Posterior vena cava (tissue), 2 donors: ENCODE measurements at places on chromosomes 5 and 9. TPM values are rescaled to one million over a fixed set of nuclear protein-coding genes. Genes with fewer than 3 reads are reported as not detected.

- no peak for DNase-seq
These were observed 3.2 kb upstream of the ACOT12 start for GRCh38 chr5:81397176-81397575.

DNA sequence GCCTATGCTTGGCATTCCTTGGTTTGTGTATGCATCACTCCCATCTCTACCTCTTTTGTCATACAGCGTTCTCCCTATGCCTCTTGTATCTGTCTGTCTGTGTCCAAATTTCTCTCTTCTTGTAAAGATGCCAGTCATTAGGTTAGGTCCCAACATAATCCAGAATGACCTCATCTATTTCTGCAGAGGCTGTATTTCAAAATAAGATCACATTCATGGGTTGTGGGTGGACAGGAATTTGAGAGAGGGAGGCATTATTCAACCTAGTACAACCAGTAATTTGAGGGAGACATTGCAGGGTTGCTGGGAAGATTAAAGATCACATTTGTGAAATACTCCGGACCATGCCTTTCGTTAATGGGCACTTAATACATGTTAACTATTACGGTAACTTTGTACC, 155.0 kb downstream of the MAN2A1 start:
- DNase-seq: no peak

DNA sequence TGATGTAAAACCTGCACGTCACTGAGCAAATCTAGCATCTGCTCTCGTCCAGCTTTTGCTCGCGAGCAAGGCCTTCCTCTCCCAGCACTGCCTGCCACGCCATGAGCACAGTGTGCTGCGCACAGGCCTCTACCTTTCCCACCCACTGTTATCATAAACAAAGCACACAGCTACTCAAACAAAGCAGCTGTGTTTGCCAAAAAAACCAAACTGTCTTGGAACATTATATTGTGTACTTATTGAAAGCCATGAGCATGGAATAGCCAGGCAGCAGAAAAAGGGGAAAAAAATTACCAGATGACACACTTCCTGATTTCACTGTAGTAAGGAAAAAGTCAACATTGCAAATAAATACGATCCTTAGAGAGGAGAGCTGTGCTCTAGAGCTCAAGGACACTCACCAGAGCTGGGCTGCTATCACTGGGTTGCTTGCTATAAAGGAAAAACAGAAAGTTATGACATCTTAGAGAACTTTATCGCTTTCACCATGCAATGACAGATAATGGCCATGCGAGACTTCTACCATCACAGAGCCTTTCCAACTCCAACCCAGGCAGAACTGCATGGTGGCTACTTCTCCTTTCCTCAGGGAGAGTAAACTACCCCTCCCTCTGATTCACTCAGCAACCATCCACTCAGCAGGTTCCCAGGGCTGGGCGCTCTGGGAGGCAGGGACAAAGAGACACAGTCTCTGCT, 69.6 kb downstream of the EPB41L4B start:
- DNase-seq: no peak

GRCh38 chr5:67255881-67256280, 59.3 kb upstream of the CD180 start:
- DNase-seq: no peak

PCDHGA7 gene
- total RNA-seq: 4.0 TPM

DNA sequence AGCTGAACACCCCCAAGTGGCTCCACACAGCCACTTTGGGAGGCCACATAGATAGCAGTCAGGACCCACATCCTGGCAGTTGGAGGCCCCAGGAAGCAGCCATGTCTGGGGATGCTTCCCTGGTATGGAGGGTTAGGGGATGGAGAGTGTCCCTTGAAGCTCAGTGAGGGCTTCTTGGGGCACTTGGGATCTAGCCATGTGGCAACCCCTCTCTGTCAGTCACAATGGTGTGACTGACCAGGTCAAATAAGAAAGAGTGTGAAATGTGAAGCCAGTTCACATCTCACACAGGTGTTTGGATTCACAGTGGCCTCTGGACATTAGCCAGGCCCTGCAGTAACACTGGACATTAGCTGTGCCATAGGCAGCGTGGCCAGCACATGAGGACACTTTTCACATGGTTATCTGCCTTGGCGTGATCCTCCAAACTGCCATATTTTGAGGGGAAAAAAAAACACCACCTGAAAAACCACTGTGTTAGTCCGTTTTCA, 53.9 kb upstream of the IL17B start:
- DNase-seq: no peak

FYB1 gene
- total RNA-seq: 26.0 TPM

DNA sequence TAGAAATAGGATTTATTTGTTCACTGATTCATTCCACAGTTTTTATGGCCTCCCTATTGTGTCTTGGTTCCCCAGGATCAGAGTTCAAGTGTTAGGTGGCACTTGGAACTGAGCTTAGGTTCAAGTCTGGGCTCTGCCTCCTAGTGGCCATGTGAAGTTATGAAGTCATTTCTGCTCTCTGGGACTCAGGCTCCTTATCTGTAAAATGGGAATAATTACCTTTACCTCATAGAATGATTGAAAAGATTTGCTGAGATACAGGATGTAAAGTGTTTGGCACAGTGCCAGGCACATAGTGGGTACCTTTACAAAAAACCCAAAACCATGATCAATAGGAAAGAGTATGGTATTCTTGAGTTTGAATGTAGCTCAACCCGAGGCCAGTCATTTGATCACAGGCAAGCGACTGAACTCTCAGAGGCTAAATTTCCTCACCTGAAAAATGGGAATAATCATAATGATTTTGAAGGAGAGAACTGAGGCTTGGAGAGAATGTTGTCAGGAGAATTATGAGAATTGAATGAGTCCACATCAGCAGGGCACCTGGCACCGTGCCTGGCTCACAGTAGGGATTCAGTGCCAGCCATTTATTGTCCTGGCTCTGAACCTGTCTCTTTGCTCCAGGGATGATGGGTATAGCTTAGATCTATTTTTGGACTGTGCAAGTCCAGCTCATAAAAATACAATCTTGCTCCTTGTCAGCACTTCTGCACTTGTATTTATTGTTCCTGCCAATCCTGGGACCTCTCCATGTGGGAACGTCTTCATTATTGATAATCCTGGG, 10.8 kb downstream of the NSG2 start:
- no peak for DNase-seq

DNA sequence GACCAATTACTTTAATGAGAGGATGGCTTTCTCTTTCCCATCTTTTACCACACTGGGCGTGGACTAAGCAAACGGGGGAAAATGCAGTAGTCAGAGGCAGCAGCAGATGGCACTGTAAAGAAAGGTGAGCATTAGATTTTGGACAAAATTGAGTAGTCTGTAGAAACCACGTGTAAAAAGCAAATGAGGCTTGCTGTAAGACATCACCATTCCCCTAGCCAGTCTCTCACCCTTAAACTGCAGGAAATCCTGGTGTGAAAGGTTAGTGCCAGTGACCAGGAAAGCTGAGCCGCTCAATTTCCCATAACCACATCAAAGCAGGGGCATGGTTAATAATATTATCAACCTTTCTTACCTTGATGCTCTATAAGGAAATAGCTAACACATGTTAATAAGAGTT, 31.8 kb downstream of the SPATA31C2 start:
- no peak for DNase-seq

GRCh38 chr5:80960531-80961375, 590 bp downstream of the RASGRF2 start:
- no peak for DNase-seq

DNA sequence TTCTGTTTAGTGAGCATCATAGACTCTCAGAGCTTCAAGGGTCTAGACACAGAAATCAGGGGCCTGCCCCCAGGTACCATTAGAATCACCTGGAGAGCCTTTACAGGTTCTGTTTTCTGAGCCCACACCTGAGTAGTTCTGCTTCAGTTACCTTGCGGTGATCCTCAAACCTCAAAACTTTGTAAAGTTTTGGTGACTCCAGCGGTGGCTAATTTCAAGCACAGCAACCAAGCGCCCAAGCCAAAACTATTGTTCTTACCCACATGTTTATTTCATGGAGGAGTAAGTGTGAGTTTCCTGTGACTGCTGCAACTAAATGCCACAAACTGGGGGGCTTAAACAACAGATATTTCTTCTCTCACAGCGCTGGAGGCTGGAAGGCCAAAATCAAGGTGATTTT, 108.9 kb downstream of the FOXD1 start:
- no peak for DNase-seq

DNA sequence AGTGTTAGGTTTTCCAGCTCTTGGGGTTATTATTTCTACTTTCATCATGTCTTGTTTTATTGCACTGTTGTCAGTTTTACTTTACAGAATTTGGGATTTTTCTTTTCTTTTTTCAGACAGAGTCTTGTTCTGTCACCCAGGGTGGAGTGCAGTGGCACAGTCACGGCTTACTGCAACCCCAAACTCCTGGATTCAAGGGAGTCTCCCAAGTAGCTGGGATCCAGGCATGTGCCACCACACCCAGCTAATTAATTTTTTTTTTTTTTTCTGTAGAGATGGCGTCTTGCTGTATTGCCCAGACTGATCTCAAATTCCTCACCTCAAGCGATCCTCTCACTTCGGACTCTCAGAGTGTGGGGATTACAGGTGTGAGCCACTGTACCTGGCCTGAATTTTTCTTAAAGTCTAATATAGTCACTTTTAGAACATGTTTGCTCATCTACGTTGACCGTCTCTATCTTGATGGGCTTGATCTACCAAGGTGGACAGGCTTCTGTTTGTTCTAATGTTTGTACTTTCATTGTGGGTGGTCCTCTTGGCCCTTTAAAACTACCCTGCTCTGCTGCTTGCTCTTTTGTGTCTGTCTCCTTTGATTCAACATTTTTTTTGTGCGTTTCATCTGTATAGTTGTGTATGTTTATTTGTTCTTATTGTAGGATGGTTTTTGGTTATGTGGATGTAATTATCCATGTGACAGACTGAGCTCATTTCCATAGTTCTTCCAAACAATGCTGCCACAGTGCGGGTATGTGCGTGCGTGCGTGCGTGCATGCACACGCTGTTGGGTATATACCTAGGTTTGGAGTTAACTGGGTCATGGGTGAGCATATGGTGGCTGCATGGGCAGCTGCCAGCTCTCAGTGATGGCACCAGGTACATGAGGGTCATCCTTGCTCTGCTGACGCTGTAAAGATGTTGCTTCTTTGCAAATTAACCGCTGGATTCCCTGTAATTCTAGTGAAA, 18.1 kb downstream of the PRRC2B start:
- no peak for DNase-seq

DNA sequence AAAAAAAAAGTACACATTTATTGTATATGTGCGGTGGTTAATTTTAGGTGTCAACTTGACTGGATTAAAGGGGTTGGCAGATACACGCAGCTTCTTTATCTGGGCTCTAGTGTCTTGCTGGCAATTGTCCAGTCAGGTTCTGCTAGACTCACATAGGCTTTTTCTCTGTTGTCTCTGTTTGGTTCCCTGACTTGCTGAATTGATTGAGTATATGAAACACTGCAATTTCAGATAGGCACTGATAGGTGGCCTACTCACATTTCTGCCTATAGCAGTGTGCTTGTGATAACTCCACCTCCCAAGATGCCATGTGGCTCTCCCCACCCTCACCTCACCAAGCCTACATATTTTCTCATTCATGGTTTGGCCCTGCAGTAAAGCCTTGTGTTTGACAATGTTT, 52.5 kb downstream of the AOPEP start:
- DNase-seq: no peak

DNA sequence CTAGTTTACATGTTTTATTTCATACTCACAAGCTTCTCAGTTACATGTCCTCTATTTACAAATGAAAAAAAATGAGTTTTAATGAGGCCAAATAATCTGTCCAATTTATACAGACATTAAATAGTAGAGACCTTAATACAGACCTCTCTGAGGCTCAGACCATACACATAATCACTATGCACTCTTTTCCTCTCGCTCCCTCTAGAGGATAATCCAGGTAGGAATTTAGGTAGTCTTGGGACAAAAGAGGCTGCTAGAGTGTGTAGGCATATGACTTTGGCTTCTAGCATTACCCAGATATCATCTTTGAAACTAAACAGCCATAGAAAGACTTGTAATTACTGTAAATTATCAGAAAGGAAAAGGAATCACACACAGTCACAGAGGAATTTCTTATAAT, 444.7 kb downstream of the HINT1 start:
- no peak for DNase-seq

SLC36A2 gene
- total RNA-seq: not detected

MYO10 gene
- total RNA-seq: 8.5 TPM

DNA sequence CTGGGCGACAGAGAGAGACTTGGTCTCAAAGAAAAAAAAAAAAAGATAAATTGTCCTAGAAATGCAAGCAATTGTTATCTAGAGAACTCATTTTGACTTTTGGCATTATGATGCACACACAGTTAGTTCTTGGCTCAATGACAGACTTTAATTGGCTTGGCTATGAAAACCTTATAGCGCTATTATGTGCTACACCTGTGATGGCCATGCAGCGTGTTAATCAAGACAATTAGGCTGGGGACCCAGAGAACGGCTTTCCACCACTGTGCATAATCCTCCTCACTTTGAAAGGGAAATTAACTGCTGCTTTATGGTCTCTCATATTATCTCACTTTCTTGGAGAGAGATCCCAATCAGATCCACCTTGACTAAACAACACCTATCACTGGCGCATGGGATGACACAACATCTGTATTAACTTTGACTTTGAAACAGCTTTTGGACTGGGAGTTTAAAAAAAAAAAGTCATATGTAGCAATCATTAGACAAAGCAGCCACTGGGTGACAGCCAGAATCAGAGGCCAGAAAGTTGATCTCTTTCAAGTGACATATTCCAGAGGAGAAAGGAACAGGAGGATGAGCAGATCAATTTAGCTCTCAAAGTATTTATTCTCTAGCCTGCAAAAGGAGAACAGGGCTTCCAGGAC, 132.5 kb downstream of the PPP2R2B start:
- no peak for DNase-seq

GLIPR2 gene
- total RNA-seq: 52.2 TPM

GRCh38 chr5:103098993-103099392, 20.9 kb downstream of the GIN1 start:
- DNase-seq: no peak

IPO11 gene
- 29.8 TPM for total RNA-seq

GRCh38 chr9:116008278-116008677, 145.3 kb upstream of the PAPPA start:
- no peak for DNase-seq

GRCh38 chr5:149959406-149960236, 937 bp upstream of the SLC26A2 start:
- no peak for DNase-seq

GRCh38 chr9:4491626-4491975, 1.3 kb downstream of the SLC1A1 start:
- no peak for DNase-seq

DNA sequence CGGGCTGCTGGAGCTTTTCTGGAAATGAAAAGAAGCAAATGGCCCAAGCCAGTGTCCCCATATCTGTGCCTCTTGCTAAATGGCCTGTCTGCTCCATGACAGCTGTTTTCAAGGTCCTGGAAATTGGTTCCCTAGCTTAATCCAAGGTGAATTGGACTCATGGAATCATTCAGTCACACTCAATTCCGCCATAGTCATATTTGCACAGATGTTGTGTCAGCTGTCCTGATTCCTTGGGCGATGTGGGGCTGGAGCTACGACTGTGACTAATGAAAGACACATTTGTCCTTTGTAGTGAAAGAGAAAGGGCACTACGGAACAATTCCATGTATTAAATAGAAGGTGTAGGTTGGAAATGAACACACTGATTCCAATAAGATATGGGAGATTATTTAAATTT, 102.9 kb upstream of the MEGF10 start:
- DNase-seq: no peak

COL23A1 gene
- total RNA-seq: 3.0 TPM
